Pericardium fibroblast (primary cell): ENCODE measurements at places on chromosomes 1 and 21. TPM values are rescaled to one million over a fixed set of nuclear protein-coding genes. Genes with fewer than 3 reads are reported as not detected.

RNU1-4 gene
- under 0.01 TPM in 2 replicates for total RNA-seq

OR2L2 gene
- not detected in 2 replicates for total RNA-seq

TMPRSS3 gene
- not detected in 2 replicates for total RNA-seq

GUCA2A gene
- not detected in 2 replicates for total RNA-seq

UBE2U gene
- not detected in 2 replicates for total RNA-seq

SUSD4 gene
- total RNA-seq: 0.47 TPM in 1 of 2 replicates, not detected in the other

SAMD13 gene
- 1.2 and 1.8 TPM in 2 replicates for total RNA-seq
